ENCODE measurements at places on chromosomes 12 and 14.

DNA sequence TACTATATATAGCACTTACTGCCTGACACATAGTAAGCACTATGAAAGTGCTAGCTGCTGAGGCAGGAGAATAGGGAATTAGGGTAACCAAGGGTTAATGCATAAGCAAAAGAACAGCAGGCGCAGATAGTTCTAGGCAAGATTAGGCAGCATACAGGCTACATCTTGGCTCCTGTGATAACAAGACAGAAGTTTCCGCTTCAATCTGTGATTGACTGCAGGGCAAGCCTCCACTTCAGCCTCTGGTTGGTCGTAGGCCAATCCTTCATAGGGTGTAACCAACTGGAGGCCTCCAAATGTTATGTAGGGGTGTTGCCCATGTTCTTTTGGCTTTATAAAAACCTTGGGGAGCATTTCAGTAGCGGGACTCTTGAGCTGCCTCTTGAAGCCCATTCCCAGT lies 46.9 kb downstream of the KLHL28 start:
- DNase-seq, result peak; percentile 25

DNA sequence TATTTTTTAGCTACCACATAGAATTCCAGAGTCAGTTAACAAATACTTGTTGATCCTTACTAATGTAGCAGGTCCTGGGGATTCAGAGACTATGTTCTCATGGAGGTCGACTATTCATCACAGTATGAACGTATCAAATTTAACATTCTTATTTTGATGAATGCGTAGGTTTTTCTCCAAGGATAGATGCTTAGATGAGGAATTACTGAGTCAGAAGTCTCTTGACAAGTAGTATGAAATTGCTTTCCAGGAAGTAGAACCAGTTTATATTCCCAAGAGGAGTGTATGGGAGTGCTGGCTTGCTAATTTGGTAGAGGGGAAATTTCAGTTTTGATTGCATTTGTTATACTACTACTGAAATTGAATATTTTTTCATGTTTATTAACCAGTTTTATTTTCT lies 42.8 kb upstream of the CRADD start:
- DNase-seq, result peak; percentile 66

GRCh38 chr14:55136241-55136640 lies 7.2 kb downstream of the LGALS3 start:
- DNase-seq, result peak; percentile 72

DNA sequence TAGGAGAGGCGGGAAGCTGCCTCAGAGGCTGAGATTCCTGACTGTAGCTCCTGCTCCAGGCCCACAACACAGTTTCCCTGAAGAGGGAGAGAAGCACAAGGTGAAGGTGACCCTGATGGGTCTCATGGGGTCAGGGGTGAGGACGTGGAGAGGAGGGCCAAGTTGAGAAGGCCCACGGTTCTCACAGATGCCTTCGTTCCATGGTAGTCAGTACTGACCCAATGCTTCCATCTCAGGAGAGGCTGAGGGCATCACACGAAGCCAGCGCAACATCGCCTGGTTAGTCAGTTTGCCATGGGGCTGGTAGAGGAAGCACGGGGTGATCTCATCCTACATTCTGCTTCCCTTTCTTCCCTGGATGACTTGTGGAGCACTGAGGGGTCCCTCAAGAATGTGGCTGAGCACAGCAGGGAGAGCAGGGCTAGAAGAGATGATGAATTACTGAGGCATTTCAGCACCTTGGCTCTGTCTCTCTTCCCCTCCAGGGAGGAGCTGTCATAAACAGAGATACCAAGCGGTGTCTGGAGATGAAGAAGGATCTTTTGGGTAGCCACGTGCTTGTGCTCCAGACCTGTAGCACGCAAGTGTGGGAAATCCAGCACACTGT lies 51.9 kb downstream of the GALNT8 start:
- peak; percentile 3 for DNase-seq

GRCh38 chr12:114685320-114685781 lies 1.4 kb upstream of the TBX3 start:
- no peak for DNase-seq

DNA sequence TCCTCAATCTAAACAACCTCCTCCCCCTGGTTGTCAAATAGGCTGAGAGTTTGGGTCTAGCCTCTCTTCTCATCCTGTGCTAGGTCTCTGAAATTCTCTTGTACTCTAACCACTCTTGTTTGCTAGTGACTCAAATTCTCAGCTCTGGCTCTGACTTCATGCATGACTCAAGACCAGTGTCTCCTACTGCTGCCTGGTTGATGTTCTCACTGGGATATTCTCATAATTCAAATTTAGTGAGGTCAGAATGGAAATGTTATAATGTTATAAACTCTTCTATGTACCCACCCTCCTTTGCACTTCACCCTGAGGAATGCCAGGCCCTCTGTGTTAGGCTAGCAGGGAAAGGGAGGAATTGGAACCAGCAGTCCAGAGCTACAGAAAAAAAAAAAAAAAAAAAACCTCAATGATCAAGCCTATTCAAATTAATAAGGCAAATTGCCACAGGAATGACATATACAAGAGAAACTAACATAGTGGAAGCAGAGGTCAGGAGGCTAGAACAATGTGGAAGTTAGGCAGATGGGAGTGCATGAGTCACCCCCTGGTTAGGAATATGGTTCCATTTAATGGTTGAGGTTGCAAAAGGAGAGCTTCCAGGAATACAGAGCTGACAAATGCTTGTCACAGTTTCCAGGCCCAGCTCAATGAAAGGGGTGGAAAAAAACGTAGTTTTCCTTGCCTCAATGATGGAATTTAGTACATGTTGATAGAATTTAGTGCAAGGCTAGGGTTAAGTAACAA lies 459.5 kb downstream of the RMST start:
- peak; percentile 78 for DNase-seq

GRCh38 chr14:55450539-55450938 lies 10.1 kb upstream of the TBPL2 start:
- DNase-seq, result no peak

DNA sequence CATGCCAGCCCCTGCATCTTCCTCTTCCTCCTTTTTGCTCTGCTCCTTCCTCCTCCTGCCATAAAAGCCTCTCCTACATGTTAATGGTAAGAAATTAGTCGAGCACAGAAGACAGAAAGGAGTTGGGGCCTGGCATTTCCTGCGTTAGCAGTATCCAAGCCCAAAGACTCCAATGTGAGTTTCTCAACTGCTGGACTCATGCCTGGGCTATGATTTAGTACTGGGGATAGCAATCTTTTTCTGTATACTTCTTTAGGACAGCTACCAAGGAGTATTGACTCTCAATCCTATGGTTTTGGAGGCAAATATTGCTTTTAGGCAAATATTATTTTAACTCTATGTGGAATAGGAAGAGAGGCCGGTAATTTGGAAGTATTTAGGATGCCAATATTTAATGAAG lies 18.0 kb upstream of the SLC38A4 start:
- DNase-seq, result no peak

DNA sequence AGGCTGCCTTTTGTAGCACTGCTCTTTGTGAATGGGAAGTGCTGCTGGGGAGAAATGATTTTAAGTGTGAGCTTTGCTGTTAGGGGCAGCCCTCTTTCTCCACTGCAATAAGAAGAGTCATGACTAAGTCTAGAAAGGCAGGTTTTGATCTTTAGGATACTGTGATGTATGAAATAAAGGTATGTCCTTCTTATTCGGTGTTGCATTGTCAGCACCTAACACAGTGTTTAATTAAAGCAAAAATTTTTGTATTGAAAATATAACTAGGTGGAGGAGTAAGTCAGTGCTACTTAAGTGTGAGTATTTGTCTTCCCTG lies 81.5 kb downstream of the ETV6 start:
- DNase-seq, result no peak

GRCh38 chr14:22185191-22185590 lies 403.8 kb downstream of the DAD1 start:
- DNase-seq, result no peak

DNA sequence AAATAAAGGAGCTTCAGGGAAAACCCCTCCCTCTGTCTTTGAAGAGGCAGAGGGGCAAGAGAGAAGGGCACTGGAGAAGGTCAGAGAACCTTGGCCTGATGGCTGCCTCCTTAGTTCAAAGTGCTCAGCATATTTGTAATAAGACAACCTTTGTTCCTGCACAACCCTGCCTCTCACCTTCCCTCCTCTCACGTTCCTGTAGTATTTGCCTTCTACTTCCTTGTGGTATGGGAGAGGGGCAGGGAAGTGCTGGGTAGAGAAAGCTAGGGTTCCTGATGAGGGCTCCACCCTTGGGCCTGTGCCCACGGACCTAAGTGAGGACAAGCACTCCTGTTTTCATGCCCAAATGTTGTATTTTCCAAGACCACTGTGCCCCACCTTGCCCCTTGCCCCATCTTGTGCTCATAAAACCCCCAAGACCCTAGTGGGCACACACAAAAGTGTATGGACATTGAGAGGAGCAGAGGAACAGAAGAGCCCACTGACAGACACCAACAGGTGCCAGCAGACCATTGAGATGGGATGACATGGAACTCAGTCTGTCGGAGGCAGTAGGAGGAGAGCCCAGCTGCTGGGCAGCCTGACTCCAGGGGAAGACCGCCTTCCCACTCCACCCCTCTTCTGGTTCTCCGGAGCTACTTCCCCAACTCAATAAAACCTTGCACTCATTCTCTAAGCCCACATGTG lies 261.5 kb upstream of the CCDC196 start:
- DNase-seq, result no peak

GRCh38 chr12:94674835-94675234 lies 24.5 kb upstream of the TMCC3 start:
- no peak for DNase-seq

- DNase-seq, result peak; percentile 91
These were observed 215.5 kb downstream of the C12orf50 start for GRCh38 chr12:87813476-87814234.

DNA sequence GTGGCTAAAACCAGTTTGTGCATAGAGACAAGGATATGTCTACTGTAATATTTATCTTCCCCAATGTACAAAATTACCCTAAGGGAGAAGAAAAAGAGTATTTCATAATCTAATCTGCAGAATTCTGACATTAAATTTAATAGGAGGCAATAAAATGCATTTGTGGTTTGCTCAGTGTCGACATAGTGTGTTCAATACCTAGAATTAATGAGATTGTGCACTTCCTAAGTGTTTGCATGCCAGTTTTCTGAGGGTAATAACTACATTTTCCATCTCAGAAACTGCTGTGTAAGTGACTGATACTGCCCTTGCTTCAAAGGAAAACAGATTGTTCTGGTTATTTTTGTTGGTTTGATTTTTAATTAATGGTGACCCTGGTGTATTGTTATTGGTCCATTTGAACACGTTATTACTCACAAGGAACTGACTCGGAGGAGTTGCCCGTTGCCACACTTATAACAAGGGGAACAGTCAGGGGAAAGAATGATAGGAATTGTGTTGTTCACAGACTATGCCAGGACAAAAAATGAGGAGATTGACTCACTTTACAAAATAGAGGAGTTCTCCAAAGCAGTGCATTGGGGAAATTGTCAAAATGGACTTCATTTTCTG lies 960.3 kb upstream of the TMEM132C start:
- DNase-seq, result peak; percentile 30

DNA sequence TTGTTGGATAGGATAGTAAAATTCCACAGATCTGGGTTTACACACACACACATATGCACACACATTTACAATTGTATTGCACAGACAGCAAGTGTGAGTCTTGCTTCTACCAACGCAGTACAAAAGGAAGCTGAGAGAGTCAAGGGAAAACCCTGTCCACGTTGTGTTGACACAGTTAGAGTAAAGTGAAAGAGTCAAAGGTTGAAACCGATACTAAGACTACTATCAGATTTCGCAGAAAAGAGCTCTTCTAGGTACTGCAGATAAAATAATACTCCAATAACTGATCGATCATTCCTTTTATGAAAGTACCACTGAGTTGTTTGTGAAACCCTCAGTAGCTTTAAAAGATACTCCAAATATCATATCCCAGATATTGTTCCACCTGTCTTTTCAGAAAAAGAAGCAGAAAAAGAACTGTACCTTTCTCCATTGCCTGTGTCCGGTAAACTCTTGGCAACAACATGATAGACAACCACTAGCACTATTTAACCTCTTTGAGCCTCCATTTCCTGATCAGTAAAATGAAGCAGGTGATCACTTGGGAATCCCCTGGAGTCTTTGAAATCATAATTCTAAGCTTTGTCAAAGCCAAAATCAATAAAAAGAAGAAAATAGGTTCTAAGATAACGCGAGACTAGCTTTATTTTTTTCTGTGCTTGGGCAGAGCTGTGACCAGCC lies 224.6 kb upstream of the FOXN3 start:
- DNase-seq, result no peak

- DNase-seq, result no peak
These were observed 62.8 kb upstream of the OSBPL8 start for GRCh38 chr12:76622351-76622750.

DNA sequence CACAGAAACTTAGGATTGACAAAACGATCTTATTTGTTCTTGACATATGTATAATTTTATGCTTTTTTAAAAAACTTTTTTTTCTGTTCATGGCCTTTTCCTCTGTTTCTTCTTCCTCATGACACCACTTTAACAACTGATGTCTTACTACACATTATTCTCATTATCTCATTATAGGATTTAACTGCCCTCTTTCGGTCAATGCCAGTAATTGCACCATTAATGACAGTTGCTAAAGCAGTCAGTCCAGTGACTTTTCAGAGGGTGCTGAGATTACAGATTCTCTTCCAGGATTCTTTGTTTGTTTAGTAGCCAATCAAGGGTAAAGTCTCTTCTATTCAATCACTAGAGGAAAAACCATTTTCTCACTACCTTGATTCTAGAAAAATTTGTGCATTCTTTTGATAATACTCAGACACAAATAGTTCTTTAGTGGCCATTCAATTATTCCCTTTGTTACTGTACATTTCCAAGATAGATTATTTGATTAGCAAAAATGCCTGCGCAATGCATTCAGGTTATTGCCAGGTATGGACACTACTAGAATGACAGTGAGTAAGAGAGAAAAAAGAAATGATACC lies 50.1 kb downstream of the KLRG1 start:
- DNase-seq, result peak; percentile 20

DNA sequence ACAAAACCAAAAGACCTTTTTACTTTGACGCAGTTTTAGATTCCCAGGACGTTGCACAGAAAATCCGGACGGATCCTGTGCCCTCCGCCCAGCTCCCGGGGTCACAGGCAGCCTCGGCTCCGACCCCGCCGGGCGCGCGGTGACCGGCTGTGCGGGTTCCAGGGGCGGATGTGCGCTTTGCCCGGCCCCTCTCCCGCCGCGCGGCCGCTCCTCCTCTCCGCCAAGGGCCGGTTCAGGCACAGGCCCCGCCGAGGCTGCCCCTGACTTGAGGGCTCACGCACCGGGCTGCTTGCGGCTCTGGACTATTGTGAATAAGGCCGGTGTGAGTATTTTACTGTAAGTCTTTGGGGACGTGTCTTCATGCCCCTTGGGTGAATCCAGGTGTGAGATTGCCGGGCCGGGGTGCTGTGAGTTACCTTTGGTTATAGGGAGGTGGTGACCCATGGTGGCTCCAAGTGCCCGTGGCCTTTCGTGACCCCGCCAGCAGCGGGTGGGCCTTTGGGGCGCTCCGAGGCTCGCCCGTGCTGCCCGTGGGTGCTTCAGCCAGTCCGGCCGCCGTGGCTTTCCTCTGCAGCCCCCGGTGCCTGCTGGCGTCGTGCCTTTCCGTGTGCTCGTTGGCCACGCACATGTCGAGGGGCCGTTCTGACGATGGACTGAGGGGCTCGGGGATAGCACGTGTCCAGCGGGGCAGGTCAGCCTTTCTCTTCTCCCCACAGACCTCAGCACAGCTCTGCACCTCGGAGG lies 45.9 kb downstream of the NOC4L start:
- no peak for DNase-seq

- no peak for DNase-seq
These were observed 64.0 kb downstream of the BCAT1 start for GRCh38 chr12:24884911-24885310.

Data from astrocyte (in vitro differentiated cells and primary cell).